Omental fat pad (tissue), 4 donors: ENCODE measurements at places on chromosomes 11 and 22. TPM values are rescaled to one million over a fixed set of nuclear protein-coding genes. Genes with fewer than 3 reads are reported as not detected.

- no peak for DNase-seq
Measured at GRCh38 chr11:22194306-22194705, 1.4 kb downstream of the ANO5 start.

- DNase-seq = no peak
Measured at GRCh38 chr11:111918390-111919256, at the start of gene C11orf52. TSS of gene C11orf52 (plus strand) at chr11:111918913. CDS start at chr11:111918973, 60 bp downstream.

- DNase-seq = no peak
Measured at GRCh38 chr11:97684486-97685439, 1295.0 kb downstream of the JRKL start.

- DNase-seq = no peak
Measured at GRCh38 chr11:116826751-116827431, 2.8 kb upstream of the APOC3 start.

DNA sequence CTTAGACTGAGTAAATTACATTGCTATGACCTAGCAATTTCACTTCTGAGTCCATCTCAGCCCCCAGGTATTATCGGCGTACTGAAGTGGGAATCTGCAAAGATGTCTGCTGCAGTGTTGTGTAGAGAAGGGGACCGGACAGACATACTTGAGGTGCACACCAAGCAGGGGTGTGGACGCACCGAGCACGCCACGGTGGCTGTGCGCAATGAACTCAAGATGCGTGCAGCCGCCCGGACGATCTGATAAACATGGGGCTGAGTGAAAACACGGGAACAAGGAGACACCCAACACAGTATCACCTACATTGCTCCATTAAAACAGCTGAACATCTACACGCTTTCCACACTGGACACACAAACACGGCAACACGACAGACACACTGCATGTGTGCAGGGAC is 454.3 kb downstream of the OPCML start:
- no peak for DNase-seq

DNA sequence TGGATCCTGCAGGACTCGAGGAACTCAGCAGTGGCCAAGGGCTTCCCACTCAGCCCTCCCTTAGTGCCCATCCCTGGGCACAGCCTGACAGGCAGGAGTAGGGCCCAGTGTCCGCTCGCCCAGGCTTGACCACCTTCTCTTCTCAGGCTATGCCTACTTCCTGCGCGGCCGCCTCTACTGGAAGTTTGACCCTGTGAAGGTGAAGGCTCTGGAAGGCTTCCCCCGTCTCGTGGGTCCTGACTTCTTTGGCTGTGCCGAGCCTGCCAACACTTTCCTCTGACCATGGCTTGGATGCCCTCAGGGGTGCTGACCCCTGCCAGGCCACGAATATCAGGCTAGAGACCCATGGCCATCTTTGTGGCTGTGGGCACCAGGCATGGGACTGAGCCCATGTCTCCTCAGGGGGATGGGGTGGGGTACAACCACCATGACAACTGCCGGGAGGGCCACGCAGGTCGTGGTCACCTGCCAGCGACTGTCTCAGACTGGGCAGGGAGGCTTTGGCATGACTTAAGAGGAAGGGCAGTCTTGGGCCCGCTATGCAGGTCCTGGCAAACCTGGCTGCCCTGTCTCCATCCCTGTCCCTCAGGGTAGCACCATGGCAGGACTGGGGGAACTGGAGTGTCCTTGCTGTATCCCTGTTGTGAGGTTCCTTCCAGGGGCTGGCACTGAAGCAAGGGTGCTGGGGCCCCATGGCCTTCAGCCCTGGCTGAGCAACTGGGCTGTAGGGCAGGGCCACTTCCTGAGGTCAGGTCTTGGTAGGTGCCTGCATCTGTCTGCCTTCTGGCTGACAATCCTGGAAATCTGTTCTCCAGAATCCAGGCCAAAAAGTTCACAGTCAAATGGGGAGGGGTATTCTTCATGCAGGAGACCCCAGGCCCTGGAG is 3.3 kb upstream of the SMARCB1 start:
- DNase-seq = no peak

DNA sequence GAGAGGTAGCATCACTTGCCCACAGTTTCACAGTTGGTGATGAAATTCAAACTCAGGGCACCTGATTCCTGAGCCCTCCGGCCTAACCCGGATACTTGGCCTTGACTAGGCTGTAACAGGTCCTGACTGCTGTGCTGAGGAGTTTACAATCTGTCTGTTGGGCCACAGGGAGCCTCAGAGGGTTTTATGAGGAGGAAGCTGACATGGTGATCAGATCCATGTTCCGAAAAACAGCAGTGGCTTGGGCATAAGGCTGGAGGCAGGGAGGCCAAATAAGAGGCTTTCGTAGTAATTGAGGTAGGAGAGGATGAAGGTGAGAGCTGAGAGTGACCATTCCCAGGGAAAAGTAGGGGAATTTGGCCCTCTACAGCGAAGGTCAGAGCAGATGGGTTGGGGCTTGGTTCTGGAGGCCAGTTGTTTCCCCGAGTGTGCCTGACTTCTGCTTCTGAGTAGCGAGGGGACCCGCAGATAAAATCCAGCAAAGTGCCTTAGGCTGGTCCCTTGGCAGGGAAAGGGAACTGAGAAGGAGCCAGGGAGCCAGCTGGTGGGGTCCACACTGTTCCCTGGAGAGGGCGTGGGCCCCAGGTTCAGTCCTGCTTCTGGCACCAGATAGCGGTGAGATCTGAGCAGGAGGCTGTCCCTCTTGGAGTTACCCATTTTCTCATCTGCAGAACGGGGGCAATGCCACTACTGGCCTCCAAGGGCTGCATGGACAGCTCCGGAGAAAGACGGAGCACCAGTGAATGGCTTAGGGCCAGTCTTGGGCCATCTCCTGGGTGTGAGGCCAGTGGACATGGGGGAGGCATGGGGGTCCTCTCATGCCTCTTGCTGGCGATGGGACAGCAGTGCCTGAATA is 6.5 kb downstream of the PRDM11 start:
- DNase-seq = no peak

- no peak for DNase-seq
Measured at GRCh38 chr22:33666961-33667619, 253.2 kb downstream of the LARGE1 start.

DNA sequence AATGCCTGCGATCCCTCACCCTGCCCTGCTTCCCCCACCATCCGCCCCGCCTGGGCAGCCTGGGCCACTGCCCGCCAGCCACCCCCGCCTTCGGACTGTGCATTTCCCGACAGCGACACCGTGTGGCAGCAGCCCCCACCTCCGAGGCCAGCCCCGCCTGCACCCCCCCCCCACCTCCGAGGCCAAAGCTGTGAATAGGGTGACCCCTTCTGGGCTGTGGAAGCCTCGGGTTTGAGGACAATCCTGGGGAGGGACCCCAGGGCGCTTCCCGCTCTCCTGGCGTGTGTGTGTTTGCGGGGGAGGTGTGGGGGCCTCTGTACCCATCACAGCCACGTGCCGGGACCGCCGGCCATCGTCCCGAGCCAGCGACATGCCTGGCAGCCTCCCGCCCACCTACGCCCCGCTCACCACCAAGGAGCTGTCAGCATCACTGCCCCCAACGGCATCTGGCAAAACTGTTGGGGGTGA is 33.8 kb upstream of the PPARA start:
- peak; percentile 94 for DNase-seq

GRCh38 chr22:33625959-33626358 is 294.3 kb downstream of the LARGE1 start:
- no peak for DNase-seq

DNA sequence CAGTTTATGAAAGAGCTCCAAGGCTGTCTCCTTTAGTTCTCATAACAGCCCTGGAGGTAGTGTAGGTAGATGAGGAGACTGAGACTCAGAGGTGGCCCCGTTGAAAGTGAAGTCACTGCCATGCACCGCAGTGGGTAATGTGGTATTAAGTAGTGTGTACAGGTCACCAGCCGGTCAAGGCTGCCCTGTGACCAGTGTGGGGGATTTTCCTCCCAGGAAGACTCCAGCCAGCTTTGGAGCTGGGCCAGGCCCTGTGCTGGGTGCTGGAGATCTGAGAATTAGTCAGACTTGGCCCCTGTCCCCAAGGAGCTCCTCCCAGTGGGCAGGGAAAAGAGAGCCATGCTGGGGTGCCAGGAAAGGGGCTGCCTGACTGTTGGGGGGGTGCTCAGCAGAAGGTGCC is 5.3 kb downstream of the OMP start:
- no peak for DNase-seq

DNA sequence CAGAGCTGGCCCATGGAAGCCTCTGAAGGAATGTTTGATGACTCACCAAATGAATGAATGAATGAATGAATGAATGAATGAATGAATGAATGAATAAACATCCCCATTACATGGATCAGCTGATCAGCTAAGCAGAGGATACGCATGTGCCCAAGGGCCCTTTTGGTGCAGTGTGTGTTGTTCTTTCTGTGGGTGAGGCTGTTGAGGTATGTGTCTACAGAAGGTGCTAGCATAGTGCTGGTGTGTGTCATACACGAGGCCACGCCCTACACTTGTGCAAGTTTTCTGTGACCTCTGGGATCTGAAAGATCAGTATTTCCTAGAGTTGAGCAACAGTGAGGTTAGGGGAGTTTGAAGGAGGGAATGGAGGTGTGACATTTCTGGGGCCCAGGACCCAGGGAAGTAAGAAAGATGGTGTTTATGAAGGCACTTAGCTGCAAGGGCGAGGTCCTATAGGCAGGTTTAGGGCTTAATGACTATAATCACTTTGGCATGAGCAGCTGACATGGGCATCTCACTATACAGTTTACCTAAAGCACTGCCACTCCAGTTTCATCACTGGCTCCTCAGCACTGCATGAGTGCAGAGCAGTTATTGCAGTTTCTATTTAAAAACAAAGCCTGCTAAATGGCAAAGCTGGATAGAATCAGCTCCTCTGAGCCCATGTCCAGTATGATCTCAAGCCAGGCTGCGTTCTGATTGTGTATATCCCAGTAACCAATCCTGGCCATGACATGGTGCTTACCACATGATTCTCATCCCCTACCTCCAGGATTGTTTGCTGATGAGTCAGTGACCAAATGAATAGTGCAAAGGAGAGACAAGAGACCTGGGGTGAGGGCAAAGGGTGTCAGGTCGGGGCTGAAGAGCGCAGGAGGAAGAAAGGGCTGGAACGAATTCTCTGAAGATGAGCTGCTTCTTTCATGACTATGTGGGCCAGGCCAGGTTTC is 36.4 kb upstream of the E2F8 start:
- DNase-seq = no peak

- DNase-seq = no peak
Measured at GRCh38 chr11:120121914-120122473, 15.9 kb downstream of the TRIM29 start.

DNA sequence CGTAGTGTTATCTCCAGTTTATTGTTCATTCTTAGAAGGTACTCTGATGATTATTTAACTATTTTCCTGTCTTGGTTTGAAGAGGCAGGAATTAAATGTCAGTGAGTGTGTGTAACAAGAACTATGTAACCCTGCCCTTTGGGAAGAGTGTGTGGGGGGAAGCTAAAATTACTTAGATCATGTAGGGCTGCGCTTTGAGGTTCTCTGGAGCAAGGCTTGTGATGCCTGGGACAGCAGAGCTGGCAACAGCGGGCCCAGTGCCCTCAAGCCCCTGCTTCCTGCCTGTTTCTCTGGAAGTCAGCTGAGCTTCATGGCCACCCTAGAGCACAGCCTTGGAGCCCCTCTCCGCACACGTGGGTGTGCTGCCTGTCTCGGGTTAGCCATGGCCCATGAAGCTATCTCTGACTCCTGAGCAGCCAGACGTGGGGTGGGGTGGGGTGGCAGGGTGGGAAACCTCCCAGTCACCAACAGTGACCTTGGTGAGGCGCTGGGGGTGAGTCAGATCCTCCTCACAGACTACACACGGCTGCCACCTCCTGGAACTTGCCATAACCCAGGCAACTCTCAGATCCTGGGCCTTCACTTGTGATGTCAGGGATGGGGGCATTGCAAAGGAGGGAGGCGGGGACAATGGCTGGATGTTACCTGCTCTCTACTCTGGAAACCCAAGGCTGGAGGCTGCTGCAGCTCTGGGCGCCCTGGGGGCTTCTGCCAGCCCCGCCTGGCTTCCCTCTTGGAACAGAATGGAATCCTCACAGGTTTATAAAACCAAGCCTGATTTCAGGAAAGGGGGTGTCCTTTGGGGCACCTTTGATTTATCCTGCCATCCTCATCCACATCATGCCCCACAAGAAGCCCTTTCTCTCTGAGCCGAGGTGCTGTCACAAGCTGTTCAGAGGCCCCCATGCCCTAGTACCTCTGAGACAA is 88.6 kb downstream of the SNX19 start:
- no peak for DNase-seq

GRCh38 chr11:36400766-36401455 is 104.8 kb downstream of the PRR5L start:
- no peak for DNase-seq

GRCh38 chr11:40241524-40242051 is 1217.9 kb downstream of the LRRC4C start:
- DNase-seq = no peak

DNA sequence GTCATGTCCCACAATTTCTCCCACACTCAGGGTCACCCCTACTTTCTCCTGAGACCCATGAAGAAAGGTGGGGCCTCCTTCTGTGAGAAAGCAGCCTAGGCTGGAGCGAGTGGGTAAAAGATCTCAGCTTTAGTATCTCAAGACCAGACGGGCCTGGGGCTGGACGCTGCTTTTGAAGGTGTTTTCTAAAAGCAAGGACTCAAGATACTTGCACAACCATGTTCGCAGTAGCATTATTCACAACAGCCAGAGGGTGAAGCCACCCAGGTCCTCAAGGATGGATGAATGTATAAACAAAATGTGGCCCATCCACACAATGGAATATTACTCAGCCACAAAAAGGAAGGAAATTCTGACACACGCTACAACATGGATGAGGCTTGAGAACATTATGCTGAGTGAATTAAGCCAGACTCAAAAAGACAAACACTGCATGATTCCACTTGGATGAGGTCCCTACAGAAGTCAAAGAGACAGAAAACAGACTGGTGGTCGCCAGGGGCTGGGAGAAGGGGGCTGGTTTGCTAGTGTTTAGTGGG is 10.6 kb downstream of the SHANK2 start:
- DNase-seq = no peak

DNA sequence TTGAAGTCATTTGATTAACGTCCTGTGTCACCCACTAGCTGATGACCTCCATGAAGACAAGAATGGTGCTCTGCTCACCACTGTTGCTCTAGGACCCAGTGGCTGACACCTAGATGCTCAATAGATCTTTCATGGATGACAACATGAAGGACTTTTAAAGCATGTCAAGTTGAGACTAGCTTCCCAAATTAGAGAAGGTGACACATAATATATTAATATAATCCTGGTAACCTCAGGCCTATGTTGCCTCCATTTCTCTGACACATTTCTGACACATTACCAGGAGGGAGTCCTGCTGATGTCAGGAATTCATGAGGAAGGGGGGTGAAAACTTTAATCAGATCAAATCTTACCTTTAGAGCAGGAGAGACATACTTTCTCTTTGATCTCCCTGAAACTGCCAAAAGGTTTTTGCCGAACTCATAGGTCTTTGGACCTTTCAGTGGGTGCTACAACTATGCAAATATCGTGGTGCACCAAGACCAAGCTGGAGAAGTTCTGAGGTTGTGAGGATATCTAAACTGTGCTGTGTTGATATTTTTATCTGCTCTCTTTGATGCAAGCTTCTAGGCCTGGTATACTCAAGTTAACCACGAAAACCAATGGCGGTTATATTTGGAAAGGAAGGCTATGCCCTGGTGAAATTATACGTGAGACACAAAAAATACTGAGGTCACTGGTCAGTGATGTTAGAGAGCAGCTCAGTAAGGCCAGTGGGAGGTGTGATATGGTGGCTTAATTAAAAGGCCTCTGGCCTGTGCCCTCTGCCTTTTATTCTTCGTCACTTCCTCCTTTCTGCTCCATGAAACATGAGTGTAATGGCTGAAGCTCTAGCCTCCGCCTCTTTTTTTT is 13.2 kb upstream of the AMPD3 start:
- no peak for DNase-seq

GRCh38 chr11:1838426-1839144 is at the start of gene TNNI2:
TSS of gene TNNI2 (plus strand) at chr11:1838981. CDS start at chr11:1839697, 716 bp downstream.
- DNase-seq = no peak

The TRIM49C gene
- total RNA-seq = not detected

The FAM180B gene
- total RNA-seq = 0.48 TPM

The LRRN4CL gene
- total RNA-seq = 49.3 TPM

The GALNT18 gene
- total RNA-seq = 30.2 TPM

The CLTCL1 gene
- total RNA-seq = 5.0 TPM
